ENCODE measurements at places on chromosomes 4 and X.

DNA sequence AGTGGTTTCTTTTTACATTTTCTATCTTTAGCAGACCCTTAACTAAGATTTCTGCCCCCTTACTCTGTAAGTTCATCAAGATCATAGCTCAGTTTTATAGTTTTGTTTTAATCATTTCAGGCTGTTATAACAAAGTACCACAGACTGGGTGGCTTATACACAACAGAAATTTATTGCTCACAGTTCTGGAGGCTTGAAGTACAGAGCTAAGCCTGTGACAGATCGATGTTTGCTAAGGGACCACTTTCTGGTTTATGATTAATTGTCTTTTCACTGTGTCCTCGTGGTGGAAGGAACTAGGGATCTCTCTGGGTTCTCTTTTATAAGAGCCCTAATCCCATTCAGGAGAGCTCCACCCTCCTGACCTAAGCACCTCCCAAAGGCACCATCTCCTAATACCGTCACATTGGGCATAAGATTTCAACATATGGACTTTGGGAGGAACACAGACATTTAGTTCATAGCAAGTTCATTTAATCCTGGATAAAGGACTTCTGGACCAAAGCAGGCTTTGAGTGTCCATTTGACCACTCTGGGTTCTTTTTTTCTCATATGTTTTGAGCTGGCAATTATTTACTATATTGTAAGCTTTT is 137.0 kb upstream of the IL15 start:
- DNase-seq, result no peak

- DNase-seq, result no peak
Measured at GRCh38 chr4:108184453-108185049, 15.8 kb upstream of the LEF1 start.

DNA sequence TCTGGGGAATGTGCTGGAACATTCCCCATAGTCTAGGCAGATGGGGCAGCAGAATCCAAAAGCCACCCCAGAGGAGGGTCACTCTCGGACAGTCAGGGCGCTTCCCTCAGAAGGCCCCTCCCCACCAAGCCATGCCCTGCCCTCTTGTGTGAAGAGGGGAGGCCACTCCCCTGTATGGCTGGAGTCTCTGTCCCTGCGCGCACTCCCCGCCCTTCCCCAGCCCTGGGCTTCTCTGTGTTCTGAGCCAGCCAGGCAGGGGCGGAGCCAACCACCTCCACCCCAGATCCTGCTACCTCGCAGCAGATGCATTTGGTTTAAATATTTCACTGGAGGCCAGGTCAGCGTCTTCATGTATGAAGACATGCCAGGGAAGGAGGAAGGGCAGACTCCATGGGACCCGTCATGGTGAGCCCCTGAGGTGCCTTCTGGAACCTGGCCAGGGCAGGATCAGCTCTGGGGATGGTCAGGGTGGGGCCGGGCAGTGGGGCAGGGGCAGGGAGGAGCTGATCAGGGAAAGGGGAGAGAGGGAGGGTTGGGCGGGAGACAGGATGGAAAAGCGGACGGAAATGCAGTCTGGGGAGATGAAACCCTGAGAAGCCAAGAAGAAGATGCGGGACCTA is 107.3 kb downstream of the ADRA2C start:
- no peak for DNase-seq

DNA sequence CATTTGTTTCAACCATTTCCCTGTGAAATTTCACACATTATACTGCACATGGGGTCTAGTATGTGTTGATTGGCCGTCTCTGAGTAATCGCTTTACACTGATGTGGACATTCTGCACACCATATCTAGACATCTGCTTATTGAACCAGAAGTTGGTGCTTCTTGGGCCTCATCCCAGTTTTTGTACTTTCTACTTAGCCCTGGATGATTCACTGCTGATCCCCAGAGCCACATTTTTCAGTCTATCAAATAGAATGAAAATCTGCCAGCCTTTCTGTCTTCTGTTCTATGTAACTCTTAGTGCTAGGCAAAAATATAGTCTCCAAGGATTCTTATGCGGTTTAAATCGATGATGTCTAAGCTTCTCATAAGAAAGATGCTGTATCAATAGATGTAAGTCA is 40.5 kb upstream of the RELL1 start:
- DNase-seq, result no peak

DNA sequence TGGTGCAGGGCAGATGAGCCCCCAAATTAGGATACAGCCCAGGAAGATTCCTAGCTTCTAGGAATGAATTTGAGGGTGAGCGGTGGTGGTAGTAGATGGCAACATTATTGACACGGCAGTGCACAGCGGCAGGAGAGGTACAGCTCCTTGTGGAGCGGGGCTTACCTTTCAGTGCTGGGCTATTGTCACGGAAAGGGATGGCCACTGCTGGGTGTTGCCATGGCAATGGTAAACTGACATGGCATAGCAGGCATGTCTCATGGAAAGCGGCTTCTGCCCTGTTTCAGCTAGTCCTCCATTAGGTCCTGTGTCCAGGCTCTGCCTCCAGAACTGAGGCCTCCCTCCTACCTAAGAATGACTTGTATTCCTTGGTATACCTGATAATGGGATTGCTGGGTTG is 81.8 kb upstream of the WDR1 start:
- no peak for DNase-seq

DNA sequence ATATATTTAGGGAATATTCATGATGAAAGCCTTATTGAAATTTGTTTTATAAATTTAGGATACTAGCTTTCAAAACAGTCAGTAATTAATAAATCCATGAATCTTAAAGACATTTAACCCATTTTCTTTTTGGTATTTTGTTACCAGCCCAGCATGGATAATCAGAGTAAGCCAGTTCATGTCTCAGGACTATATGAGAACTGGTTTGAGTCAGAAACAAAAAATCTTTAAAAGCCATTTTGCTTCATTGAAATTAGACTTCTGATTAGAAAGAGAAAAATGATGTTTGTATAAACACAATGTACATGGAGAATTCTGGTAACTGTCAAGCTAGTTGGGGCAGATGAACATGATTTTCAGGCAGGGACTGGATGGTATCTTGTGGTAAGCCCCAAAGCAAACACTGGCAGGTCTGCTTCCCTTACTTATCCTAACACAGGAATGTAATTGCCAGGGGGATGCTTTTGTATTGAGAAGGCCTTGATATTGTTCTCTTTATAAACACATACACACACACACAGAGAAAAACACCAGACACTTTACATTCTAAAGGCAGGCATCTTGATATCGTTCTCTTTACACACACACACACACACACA is 9.4 kb downstream of the ARHGAP10 start:
- DNase-seq, result no peak

DNA sequence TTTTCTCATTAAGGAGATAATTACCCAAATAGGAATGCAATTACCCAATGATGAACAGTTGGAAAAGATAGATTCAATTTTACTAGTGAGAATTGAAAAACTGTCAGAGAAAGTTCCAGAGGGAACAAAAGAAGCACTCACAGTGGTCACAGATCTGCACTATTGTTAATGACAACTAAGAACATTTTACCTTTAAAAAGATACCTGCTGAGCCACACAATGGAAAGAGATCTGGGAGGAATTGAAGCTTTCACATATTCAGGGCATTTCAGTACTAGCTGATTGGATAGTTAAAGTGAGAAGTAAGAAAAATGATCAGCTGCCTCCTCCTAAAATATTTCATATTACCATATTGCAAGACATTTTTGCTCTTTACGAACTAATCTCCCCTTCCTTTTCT is 1822.2 kb downstream of the STIM2 start:
- DNase-seq, result no peak

DNA sequence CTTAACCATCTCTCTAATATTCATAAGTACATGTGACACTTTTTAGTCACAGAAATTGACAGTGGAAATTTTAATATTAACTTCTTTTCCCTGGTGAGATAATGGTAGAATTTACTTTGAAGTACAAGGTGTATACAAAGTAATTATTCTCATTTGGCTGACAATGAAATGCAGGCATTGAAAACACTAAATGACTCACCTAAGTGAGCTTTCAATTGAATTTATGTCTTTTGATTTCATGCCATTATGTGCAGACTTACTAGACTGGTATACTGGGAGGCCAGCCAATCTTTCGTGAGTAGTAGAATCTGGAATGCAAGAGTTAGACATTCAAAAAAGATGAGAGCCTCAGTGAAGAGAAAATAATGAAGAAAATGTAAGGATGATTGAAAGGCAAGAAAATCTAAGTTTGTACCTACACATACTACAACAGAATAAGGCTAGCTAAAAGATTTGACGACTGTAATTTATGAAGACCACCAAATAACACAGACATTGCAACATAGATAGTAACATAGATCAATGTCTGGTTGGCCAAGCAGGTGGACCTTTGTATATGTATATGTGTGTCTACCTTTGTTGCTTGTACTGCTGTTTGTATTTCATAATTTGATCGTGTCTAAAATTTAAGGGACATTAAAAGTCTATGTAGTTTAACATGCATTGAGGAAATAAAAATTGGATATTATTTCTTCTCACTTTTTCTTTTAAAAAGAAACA is 459.7 kb downstream of the IL15 start:
- no peak for DNase-seq

DNA sequence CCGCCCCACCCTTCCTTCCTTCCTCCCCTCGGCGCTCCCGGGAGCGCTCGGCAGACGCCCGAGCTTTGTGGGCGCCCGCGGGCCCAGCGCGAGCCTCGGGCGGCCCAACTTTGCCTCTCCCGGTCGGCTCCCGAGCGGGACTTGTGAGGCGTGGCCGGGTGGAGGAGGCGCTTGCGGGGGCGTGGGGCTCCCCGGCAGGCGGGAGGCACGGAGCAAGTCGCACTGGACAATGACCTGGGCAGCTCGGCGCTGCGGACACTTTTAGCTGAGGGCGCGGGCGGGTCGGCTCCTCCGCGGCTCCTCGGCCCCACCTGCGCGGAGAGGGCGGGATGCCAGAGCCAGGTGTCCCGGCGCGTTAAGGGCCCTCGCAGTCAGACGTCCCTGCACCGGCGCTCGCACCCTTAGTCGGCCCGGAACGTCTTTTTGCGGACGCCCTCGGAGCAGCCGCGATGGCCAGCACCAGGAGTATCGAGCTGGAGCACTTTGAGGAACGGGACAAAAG is 385 bp downstream of the DCLK2 start:
- no peak for DNase-seq

DNA sequence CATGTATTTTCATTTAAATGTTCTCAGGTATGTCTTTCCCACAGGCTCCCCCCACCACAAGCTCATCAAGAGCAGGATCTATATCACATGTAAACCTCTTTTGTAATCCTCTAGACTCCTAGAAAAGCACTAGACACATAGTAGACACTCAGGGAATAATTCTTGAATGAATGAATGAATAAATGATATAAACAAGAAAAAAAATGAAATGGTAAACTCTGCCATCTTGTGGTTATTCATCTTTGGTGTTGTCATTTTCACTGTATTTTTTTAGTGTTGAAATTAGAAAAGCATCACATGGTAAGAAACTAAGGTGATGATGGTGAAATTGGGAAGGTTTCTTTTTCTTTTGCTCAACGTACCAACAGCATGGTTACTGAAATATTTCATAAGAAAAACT is 34.2 kb upstream of the C1GALT1C1 start:
- DNase-seq, result no peak

- DNase-seq, result no peak
Measured at GRCh38 chr4:95572304-95572991, 23.7 kb upstream of the UNC5C start.

DNA sequence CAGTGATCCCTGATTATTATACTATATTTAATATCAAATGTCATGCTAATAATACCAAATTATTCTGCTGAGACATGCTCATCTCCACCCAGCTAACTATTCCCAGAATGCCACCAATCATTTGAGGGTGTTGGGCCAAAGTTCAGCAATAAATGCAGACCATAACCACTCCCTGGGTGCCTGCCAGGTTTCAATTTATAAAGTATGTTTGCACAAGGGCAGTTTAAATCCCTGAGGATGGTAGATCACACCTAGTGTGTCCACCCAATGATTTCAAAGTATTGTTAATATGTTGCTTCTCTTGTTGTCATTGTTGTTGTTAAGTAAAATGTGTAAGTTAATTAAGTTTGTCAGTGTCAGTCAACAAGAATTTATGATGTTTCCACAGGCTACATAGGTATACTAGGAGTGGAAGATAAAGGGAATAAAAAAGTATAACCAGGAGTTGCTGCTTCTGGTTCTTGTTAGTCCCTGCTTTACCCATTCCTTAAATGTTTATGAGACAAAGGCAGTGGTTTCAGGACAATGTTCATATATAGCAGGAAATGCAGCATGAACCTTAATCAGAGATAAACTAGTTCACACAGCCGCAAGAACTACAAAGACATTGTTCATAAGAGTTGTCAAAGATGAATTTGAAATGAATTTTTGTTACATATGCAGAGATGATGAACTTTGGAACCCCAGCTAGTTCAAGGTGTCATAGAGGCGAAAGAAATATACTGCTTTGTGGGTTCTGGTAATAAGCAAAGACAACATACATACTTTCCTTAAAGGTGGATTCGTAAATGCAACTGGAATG is 25.5 kb downstream of the HPGD start:
- no peak for DNase-seq

GRCh38 chr4:37717576-37717975 is 31.4 kb upstream of the RELL1 start:
- no peak for DNase-seq

DNA sequence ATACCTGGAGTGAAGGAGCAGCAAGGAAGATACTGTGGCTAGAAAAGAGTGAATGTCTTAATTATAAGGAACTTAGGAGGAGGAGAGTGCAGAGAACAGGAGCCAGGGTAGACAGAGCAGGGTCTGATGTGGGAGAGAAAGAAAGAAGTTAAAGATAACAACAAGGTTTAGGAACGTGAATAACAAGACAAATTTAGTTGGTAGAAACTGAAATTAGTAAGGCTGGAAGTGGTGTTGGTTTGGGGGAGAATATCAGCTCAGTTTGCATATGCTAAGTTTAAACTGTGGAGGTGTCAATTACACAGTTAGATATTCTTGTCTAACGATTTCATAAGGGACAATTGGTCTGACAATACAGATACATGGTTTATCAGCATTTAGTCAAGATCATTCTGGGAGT is 1123.7 kb upstream of the PABPC4L start:
- DNase-seq, result no peak

DNA sequence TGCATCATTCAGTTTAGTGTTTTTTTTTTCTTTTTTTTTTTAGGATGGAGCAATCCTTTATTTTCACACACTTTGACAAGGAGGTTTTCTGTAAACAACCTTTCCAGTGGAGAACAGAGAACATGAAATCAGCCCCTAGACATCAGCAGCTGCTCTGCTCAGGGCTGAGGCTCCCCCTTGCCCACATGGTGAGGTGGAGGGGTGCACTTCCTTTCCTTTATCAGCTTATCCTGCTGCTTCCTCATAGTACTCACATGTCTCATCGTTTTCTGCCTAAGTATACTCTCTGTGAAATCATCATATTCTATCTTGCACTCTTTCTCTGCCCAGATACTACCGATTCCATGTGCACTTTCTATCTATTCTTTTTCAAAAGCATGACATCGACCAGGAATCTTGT is 47.6 kb upstream of the PRSS12 start:
- DNase-seq, result no peak

DNA sequence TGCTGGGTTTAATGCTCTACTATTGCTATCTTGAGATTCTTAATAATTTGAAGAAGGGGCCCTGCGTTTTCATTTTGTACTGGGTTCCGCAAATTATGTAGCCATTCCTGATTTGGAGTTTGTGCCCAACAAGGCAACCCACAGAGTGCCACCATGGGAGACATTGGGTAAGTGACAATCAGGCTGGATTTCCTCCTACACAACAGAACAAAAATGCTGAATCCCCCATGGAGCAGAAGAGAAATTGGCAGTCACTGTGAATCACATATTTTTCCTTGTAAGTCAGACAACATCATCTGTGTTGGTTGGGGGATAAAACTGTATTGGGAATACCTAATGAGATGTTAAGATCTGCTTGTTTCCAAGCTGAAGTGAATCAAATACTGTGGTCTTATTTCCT is 80.9 kb downstream of the CNGA2 start:
- no peak for DNase-seq

- no peak for DNase-seq
Measured at GRCh38 chr4:29549342-29549741, 1170.8 kb upstream of the PCDH7 start.

Measured in CD4-positive, alpha-beta T cell treated with Interleukin-6 at 100 ng/mL for 8 hours (primary cell).